Activated T-helper 1 cell treated with Interleukin-2 at 50 U/mL for 16 hours (primary cell): ENCODE measurements at places on chromosomes 7 and 10.

DNA sequence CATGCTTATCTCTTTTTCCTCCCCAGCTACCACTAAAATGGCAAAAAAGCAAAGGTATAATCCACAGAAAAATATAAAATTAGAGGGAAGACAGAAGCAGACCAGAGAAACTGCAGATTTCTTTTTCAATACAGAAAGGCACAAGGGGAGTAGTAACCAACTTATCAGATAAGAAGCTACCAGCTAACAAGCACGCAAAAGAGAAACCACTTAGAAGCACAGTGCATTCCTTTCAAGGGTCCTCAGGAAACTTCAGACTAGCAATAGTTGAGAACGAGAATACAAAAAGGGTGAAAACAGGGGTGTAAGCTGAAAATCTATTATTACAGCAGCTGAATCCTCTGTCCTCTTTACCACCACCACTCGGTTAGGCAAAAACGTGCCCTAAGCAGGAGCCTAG, 9.9 kb upstream of the OR2A5 start:
- DNase-seq, result no peak

GRCh38 chr10:57968328-57969016, 299.2 kb downstream of the IPMK start:
- DNase-seq, result no peak

GRCh38 chr10:1977461-1977860, 240.1 kb upstream of the ADARB2 start:
- DNase-seq, result no peak

- no peak for DNase-seq
These were observed 10.1 kb downstream of the TBATA start for GRCh38 chr10:70774810-70775678.

GRCh38 chr10:37991655-37992054, 15.2 kb upstream of the ZNF25 start:
- no peak for DNase-seq

- no peak for DNase-seq
These were observed 437.5 kb downstream of the PLXNA4 start for GRCh38 chr7:132138817-132139216.

- no peak for DNase-seq
These were observed 30.3 kb upstream of the CCSER2 start for GRCh38 chr10:84298057-84298456.
